ENCODE measurements at places on chromosomes 4 and X.

GRCh38 chr4:38884254-38884653 is 16.6 kb downstream of the FAM114A1 start:
- DNase-seq: no peak

GRCh38 chrX:119756926-119757635 is 1.3 kb upstream of the SOWAHD start:
- no peak for DNase-seq

- no peak for DNase-seq
Observed at GRCh38 chrX:101977106-101977505, 45.3 kb upstream of the ZMAT1 start.

- no peak for DNase-seq
Observed at GRCh38 chr4:84878546-84878945, 87.9 kb downstream of the WDFY3 start.

GRCh38 chrX:87468941-87469340 is 48.7 kb upstream of the KLHL4 start:
- no peak for DNase-seq

DNA sequence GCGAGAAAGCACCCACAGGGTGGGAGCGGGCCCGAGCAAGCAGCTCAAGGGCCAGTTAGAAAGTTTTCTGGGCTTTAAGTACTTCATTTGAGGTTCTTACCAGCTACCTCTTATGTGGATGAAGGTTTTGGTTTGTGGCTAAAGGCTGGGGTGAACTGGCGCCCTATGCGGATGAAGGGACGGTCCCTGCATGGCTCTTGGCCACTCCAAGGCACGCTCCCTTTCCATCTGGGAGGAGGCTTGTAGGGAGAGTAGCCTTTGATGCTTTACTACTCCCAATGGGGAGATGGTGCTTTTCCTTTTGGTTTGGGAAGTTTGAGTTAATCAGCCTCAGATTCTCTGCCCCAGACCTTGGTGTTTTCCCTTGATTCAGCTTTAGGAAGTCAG is 17.7 kb downstream of the MRFAP1 start:
- no peak for DNase-seq

DNA sequence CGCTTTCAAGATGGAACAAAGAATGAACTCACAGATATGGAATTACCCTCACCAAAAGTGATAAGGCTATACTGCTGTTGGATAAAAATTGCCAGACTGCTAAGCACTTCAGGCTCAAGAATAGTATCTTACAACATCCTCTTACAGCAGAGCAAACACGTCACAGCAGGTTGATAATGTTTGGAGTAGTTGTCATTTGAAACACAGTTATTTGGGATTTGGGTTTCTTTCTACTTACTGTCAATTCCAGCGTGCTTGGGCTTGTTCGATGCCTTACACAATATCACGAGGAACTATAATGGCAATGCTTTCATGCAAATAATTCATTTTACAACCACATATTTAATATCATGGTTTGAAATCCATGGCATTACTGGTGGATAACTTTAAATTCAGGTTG is 1223.7 kb upstream of the AGA start:
- no peak for DNase-seq

Measured in Caki2 (cell line).